ENCODE measurements at places on chromosomes 1 and 21.

- DNase-seq = no peak
Observed at GRCh38 chr1:95216292-95216990, 17.6 kb upstream of the RWDD3 start.

GRCh38 chr1:225749706-225750105, 27.9 kb upstream of the SRP9 start:
- DNase-seq = no peak

GRCh38 chr1:91919962-91920361, 29.2 kb upstream of the BRDT start:
- DNase-seq = no peak

GRCh38 chr1:219060798-219061197, 112.9 kb upstream of the LYPLAL1 start:
- DNase-seq = no peak

- DNase-seq = no peak
Observed at GRCh38 chr1:18341291-18342069, 139.2 kb upstream of the KLHDC7A start.

DNA sequence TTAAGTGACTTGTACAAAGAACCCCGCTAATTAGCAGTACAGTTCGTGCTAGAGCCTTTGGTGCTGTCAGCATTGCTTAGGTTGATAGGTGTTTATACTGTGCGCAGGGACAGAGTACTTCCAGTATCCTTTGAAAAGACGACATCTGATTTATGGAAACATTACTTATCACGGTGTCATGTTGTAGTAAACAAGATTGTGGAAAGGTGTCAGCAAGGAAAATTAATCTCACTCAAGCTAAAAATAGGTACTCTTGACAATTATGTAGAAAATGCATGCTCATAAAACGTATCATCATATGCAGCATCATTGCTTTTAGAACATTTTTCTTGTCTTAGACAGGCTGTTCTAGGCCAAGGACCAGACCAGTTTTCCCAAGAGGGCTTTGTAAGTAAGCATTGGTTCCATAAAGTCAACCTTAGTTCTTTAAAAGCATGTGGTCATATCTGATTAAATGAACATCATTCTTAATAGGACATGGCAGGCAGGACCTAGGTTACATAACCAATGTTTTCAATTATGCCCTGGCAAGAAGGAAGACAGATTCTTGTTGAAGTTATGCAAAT, 33.0 kb downstream of the SH3BGR start:
- DNase-seq = no peak

- DNase-seq = peak; percentile 35
Observed at GRCh38 chr1:53637511-53638359, 101.2 kb downstream of the GLIS1 start.

GRCh38 chr1:91226741-91227140, 177.9 kb downstream of the HFM1 start:
- DNase-seq = no peak
